ENCODE measurements at places on chromosomes 6 and 20. TPM values are rescaled to one million over a fixed set of nuclear protein-coding genes. Genes with fewer than 3 reads are reported as not detected.

DNA sequence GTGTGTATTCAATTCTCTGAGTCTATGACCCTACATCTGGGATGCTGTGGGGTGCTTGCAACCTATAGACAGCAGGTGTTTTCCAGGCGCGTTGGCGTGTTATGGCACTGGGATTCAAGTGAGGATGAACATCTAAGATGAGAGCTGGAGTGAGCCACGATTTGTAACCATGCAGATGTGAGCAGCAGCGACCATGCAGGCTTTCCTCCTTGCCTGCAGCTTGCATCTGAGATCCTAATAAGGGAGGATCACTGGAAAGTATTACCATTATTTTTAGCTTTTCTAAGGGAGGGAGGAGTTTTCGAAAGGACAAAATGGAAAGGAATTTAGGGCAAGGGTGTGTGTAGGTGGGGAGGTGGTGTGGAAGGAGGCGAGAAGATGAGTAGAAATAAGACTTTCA lies 216.7 kb downstream of the ATXN1 start:
- DNase-seq = no peak

DNA sequence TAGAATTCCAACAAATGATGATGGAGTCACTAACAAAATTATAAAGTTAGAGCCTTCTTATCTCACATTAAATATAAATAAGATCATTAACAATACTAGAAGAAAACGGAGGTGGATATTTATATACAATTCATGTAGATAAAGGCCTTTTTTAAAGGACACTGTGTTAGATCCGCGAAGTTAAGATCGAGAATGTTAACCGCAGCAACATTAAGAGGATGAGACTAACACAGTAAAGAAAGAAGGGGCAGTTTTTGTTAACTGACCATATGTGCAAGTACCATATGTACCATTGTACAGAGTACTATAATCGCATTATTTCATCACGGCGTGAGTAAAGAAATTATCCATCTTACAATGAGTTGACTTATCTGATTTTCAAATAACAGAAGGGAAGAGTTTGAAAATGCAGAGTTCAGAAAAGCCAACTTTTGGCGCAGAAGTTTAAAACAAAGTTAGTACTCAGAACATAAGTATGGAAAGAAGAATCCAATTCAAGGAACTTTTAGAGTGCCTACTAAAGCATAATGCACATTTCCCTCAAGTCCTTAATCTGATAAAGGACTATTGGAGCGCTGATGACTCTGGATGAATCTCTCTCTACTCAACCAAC lies 1.4 kb downstream of the FBXL4 start:
- DNase-seq = no peak

DNA sequence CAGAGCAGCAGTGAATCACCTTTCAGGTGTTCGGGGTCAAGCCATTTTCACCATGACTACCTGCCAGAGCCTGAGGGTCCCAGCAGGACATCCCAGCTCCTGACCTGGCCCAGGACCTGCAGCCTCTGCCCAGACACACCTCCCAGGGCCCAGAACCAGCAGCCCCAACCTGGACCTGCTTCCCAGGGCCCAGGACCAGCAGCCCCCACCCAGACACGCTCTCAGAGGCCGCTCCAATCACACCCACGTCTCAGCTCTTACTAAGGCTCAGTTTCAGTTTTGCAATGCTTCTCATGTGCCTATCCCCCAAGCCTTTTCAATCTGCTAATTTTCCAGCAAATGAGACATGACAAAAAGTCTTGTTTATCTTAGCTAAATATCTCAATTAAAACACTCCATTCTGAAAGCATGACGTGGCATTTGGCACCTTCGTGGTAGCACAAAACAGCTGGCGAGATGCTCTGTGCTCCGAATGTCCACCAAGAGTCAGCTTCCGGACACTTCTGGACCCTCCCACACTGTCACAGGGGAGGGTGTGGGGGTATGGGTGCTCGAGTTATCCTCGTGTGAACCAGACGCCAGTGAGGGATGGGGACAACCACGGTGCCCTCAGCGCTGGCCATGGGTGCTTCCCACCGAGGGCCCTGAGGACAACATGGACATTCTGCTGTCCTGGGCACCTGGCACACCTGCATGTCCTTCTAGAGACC lies 253.2 kb downstream of the DLL1 start:
- DNase-seq = no peak

- no peak for DNase-seq
These were observed 55.0 kb upstream of the VSX1 start for GRCh38 chr20:25136643-25137559.

GRCh38 chr6:140319209-140319608 lies 944.8 kb upstream of the CITED2 start:
- DNase-seq = no peak

GRCh38 chr6:10112871-10113549 lies 301.9 kb downstream of the TFAP2A start:
- no peak for DNase-seq

DNA sequence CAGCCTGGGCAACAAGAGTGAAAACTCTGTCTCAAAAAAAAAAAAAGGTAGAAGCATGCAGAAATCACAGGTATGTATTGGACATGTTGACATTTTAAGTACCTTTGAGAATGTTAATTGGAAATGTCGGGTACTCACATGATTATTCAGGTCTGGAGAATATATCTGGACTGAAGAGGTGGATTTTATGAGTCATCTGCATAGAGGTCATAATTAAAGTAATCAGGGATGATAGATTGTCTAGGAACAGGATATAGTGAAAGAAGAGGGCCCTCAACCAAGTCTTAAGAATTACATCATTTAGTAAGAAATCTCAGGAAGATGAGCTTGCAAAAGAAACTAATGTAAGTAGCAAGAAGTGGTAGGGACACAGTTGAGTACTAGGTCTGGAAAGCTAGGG lies 212.5 kb downstream of the UTRN start:
- no peak for DNase-seq

DNA sequence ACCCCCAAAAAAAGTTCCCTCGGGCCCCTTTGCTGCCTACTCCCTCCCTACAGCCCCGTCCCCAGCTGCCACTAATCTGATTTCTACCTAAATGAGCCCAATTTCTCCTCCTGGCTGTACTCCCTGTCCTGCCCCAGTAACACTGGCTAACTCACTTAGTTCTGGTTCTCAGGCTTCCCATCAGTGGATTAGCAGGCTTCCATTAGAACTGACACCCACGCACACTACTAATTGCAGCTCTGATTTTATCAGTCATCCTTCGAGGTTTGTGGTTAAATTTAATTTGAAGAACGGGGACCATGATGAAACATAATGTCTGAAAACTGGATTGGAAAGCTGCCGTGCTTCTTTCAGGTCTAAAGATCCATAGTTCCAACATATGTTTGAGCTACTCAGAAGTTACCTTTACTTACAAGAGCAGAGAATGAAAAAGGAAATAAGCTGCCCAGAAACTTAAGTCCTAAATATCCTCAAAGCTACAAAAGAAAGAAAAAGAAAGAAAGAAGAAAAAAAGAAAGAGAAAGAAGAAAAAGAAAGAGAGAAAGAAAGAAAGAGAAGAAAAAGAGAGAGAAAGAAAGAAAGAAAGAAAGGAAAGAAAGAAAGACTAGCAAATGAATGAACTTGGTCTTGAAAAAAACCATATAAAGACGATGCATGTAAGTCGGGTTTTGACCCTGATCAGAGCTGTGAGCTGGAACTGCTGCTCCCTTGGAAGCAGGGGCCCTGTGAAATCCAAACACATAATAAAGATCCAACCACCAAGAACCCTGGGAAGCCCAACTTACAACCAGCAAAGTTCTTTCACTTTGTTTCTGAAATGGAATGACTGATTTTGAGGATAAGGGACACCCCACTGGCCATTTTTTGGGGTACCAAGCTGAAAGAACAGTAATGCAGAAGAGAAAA lies 51.7 kb downstream of the CNKSR3 start:
- DNase-seq = no peak

DNA sequence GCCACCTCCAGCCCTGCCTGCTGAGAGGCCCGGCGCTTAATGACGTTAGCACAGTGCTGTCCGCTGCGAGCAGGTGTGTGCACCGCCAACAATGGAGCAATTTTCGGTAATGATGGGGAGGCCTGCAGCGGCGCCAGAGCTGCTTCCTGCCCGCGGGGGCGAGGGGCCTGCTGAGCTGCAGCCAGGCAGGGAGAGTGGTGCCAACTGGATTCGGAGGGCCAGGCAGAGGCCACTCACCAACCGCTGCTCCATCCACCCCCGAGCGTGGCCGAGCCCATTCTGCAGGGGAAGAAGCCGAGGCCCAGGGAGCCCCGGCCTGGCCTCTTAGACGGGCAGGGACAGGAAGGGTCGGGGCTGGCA lies 9.6 kb downstream of the HRH3 start:
- DNase-seq = no peak

- DNase-seq = no peak
These were observed 120.4 kb downstream of the TOX2 start for GRCh38 chr20:44034965-44035635.

- no peak for DNase-seq
These were observed 1.1 kb upstream of the JAG1 start for GRCh38 chr20:10674684-10675449.

The RAET1G gene
- total RNA-seq = not detected

The CUL7 gene
- total RNA-seq = 13.3 TPM

The MAVS gene
- total RNA-seq = 26.2 TPM

The PTGIS gene
- 2.4 TPM for total RNA-seq

The SOX4 gene
- total RNA-seq = 1.3 TPM

The MYCT1 gene
- not detected for total RNA-seq

The SLC22A23 gene
- 0.50 TPM for total RNA-seq

The SERAC1 gene
- total RNA-seq = 1.8 TPM

The BLTP3A gene
- total RNA-seq = 15.8 TPM
